NCI-H510A (cell line): ENCODE measurements at places on chromosomes 4 and X.

DNA sequence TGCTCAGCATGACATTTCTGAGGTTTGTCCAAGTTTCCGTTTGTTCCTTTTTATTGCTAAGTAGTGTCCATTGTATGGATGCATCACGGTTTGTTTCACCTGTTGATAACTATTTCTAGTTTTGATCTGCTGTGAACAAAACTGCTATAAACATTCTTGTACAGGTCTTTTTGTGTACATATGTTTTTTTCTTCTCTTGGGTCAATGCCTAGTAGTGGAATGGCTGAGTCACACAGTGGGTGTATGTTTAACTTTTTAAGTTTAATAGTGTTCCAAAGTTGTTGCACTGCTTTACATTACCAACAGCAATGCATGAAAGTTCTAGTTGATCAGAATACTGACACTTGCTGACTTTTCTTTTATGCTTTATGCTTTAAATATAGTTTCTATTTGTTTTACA lies 76.7 kb downstream of the MAOB start:
- DNase-seq, result no peak

DNA sequence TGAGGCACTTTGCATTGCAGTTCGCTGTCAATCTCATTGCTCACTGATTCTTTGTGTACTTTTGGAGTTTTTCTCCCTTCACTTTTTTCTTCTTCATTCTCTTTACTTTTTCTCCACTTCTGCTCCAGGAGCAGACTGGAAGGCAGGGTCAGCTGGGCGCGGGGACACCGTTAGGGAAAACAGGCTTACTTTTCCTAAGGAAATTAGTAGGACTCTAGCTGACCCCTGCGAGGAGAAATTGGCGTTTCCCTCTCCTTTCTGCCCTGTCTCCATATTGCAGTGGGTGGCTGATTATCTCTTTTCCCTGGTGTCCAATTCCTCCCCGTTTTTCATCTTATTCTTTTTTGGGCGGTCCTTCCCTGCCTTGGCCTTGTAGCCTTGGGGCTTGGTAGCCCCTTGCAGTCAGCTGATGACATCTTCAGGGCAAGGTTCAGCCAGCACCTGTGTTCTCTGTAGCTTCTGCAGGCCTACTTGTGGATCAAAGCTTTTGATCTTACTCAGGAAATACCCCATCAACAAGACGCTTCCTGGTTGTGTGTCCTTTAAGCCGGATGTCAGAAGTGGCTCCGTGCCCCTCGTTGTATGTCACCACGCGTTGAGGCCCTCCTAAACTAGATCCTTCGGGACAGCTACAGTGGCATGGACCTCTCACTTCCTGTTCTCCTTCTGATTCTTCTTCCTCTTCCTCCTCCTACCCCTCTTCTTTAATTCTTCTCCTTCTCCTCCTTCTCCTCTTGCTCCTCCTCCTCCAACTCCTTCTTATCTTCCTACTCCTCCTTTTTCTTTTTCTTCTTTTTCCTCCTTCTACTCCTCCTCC lies 36.1 kb downstream of the NBDY start:
- no peak for DNase-seq

- DNase-seq, result no peak
These were observed 139.0 kb downstream of the DCK start for GRCh38 chr4:71132486-71132885.

DNA sequence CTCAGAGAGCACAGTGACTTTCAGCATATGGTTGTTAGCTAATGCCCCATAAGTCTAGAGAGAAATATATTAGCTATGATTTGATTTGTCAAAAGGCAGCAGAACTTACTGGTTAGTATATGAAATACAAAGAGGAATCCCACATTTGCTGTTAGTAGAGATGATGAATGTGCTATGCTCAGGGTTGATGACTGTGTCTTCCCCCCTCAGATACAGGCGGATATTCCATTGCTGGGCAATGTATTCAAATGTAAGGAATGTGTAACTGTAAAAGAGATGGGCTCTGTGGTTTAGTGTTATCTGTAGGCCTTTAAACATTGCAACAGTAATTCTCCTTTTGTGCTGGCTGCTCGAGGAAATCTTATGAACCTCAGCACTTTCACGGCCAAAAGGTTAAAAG lies 528.9 kb upstream of the ARX start:
- no peak for DNase-seq

- no peak for DNase-seq
These were observed 19.7 kb upstream of the BBS12 start for GRCh38 chr4:122712782-122713181.

DNA sequence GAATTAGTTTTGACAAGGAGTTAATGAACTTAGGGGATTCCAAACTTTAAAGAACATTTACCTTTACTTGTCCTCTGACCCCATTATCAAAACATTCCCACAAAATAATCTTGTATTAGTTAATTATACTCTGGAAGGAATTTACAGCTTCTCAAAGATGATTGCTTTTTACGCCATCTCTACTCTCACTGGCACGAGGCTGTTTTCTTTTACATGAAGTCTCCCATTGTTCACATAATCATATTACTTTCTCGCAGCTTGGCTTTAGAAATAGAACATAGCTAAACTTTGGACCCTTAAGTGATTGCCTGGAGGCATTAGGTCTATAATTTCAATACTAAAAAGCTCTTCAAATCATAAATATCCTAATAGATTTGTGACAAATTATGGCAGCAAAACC lies 592.9 kb downstream of the TRIML1 start:
- no peak for DNase-seq

DNA sequence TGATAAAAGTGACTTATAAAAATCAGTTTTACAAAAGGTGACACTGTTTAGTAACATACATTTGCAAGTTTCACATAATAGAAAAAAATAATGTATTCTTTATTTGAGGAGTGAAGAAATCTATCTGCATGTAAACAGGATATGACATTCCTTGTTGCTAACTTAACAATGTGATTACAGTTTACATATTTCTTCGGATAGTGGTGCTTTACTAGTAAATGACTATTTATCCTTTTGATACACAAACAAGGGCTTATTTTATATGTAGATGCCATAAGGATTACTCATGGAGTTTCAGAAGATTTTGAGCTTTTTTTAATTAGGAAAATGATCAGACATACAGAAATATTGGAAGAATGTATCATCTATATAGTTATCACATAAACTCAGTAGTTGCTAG lies 126.5 kb downstream of the SLIT2 start:
- no peak for DNase-seq

GRCh38 chr4:103073792-103074438 lies 2.6 kb downstream of the SLC9B2 start:
- no peak for DNase-seq

GRCh38 chr4:119942806-119943205 lies 123.8 kb downstream of the MAD2L1 start:
- no peak for DNase-seq

GRCh38 chr4:153153339-153153871 lies 50.8 kb upstream of the TRIM2 start:
- DNase-seq, result peak; percentile 52

- DNase-seq, result no peak
These were observed 36.2 kb upstream of the TASL start for GRCh38 chrX:30613721-30614120.

GRCh38 chr4:181982856-181983255 lies 260.3 kb upstream of the TENM3 start:
- DNase-seq, result no peak

DNA sequence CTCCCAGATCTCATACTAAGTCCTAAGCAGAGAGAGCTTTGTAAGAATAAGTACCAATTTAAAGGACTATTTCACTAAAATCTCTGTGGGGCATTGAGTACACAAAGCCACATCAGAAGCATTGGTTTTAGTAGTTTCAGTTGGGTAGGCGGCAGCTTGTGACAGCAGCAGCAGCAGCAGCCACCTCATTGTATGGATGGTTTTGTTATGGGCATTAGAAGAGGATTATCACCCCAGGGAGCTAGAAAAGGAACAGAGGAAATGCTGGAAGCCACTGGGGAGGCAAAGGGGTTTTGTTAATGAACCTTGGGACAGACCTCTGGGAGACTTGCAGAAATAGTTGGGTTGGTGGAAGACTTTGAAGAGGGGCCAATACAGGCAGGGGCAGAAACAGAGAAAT lies 93.9 kb upstream of the FRMPD3 start:
- DNase-seq, result no peak

DNA sequence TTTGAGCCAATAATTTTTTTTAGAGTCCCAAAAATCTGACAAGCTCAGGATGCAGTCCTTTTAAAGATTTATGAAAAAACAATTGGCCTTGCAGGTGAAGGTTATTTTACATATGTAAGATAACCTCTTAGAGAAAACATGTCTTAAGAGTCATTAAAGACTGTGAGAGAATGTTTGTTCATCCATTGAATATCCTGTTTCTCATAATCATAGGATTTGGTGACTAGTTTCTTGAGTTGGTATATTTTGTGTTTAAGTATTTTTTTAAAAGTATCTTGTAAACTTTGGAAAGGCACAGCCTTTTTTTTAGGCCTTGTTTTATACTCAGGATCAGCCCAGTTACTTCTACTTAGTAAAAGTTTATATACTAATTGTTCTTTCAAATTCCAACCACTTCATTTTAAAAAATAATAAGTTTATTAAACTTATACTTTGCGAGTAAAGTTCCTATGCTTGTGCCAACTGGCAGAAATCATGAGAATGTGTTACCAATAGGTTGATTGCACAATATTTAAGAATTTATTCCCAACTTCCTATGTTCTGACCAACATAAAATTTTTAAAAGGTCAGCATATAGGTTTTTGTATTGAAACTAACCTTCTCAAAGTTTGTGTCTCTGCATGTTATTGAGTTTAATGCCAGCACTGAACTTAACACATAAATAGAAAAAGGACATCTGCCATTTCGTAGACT lies 40.0 kb upstream of the ARSJ start:
- no peak for DNase-seq

- no peak for DNase-seq
These were observed 168.7 kb downstream of the ANTXR2 start for GRCh38 chr4:79904331-79904730.

- no peak for DNase-seq
These were observed 583 bp downstream of the RASL11B start for GRCh38 chr4:52862639-52863161.

DNA sequence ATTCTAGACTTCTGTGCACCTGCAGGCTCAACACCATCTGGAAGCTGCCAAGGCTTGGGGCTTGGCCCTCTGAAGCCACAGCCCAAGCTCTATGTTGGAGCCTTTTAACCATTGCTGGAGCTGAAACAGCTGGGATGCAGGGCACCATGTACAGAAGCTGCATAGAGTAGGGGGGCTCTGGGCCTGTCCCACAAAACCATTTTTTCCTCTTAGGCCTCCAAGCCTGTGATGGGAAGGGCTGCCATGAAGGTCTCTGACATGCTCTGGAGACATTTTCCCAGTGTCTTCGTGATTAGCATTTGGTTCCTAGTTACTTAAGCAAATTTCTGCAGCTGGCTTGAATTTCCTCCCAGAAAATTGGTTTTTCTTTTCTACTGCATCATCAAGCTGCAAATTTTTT lies 999.3 kb upstream of the GRIA3 start:
- no peak for DNase-seq

- DNase-seq, result no peak
These were observed 75.4 kb upstream of the SPIN4 start for GRCh38 chrX:63426519-63426918.

- DNase-seq, result no peak
These were observed 27.1 kb upstream of the STBD1 start for GRCh38 chr4:76279462-76279861.

GRCh38 chrX:97158269-97158668 lies 274.6 kb downstream of the RPA4 start:
- DNase-seq, result no peak
